Activated naive CD4-positive, alpha-beta T cell treated with anti-CD3 and anti-CD28 coated beads, Interleukin-2, amount 50 U/mL, for 72 hours (primary cell): ENCODE measurements at places on chromosomes 2 and 18. TPM values are rescaled to one million over a fixed set of nuclear protein-coding genes. Genes with fewer than 3 reads are reported as not detected.

ASB18 gene
- total RNA-seq = not detected

TUBA3E gene
- not detected for total RNA-seq

GRCh38 chr2:2655453-2656114, 324.5 kb upstream of the MYT1L start:
- no peak for DNase-seq

DNA sequence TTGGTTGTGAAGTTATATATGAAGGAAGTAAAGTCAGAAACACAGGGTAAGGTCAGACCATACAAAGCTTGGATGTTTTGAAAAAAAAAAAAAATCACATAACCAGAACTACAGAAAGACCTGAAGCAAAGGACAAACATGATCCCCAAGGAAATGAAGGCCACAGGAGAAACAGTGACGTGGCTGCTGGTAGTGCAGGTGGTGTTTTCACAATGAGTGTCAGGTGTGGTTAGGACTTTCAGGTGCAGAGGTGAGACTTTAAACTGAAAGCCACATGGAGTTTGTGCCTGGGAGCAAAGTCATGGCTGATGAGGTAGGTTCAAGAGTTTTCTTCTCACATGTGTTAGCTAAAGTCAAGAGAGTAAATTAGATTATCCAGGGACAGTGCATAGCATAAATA, 270.7 kb downstream of the PIEZO2 start:
- DNase-seq = no peak

- DNase-seq = no peak
Measured at GRCh38 chr2:144711630-144712549, 192.0 kb upstream of the ZEB2 start.

EPAS1 gene
- total RNA-seq = 6.5 TPM

DNA sequence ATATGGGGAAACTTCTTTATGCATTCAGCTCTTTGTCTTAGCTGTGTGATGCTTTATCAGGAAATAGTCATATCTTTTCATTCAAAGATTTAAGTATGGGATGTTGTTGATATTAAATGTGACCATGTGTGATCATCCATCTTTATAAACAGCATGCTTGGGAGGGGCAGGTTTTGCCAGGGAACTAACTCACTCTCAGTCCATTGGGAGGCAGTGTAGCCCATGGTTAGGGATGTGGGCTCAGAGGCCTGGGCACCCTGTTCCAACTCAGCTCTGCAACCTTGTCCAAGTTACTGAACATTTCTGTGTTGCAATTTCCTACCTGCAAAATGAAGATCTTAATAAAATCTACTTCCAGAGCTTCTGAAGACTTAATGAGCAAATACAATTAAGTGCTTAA, 92.0 kb upstream of the BCL2L11 start:
- DNase-seq = no peak

DTNA gene
- total RNA-seq = not detected

DNA sequence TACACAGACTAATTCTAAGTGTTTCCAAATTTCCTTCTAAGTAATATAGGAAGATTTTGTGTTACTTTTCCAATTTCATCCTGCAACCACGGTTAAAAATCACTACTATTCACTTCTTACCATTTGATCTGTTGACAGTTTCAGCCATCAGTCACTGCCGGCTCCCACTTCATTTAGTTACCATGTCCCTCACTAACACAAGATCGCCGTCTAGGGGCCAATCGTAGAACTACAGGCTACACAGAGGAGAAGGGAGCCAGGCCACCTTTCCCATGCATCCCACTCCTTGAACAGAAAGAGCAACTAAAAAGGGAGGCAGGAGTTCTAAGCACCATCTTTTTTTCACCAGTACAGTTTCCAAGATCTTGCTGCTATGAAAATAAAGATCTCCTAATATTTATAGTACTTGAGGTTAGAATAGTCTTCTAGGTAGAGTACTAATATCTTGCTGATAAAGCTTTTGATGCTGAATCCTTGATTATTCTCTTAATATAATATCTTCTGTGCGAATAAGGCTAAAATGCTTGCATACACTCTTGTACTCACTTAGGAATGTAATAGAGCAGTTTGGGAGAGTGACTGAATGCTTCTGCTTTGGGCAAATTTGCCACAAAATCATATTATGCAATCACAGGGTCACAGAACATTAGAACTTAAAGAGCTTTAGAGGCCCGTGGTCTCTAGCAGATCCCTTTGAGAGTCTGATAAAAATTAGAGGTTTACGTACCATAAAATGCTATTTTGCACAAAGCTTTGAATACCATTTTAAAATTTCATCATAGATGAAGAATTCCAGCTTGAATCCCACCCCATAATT, 39.5 kb upstream of the CYP1B1 start:
- DNase-seq = peak; percentile 87

DNA sequence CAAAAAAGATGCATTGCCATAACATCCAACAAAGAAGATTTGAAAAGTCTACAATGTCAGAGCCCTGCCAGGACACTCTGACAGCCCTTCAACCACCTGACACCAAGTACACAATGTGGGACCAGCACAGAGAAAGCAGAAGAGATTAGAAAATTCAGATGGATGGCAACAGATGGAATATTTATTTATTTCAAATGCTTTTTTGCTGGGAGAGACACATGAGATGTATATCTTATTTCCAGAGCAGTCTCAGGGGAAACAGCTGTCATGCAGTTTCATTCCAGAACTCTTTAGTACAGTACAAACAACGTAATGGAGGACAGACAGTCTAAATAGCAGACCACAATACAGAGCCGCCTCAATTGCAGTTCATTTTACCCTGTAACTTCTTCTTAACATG, 110.1 kb downstream of the MAIP1 start:
- no peak for DNase-seq

- DNase-seq = no peak
Measured at GRCh38 chr2:2039826-2040225, 291.2 kb downstream of the MYT1L start.

ST8SIA3 gene
- total RNA-seq = not detected

GRCh38 chr2:169525434-169525833, 15.9 kb downstream of the KLHL41 start:
- no peak for DNase-seq

DNA sequence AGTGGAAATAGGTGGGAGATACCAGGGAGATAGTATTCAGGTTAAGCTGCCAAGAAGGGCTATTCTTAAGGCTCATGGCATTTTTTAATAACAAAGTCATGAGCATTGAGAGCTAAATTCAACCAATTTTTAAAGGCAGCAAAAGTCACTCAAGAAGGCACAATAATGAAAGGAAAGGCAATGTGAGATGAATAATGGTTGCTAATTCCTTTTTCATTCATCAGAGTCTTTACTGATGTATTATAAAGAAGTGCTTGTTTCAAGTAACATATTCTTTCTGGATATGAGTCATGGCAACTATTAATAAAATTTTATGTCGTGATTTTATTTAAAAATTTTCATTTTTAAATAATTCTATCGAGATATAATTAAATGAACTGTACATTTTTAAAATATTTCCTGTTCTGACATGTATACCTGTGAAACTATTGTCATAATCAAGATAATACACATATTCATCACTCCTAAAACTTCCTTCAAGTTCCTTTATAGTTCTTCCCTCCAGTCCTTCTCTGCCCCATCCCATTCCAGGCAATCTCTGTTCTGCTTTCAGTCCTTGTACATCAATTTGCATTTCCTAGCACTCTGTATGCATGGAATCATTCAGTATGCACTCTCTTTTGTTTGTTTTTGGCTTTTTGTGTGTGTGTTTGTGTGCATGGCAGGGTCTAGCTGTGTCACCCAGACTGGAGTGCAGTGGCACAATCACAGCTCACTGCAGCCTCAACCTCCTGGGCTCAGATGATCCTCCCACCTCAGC, 40.8 kb downstream of the VWC2L start:
- DNase-seq = no peak

PXDN gene
- total RNA-seq = 0.32 TPM

DNA sequence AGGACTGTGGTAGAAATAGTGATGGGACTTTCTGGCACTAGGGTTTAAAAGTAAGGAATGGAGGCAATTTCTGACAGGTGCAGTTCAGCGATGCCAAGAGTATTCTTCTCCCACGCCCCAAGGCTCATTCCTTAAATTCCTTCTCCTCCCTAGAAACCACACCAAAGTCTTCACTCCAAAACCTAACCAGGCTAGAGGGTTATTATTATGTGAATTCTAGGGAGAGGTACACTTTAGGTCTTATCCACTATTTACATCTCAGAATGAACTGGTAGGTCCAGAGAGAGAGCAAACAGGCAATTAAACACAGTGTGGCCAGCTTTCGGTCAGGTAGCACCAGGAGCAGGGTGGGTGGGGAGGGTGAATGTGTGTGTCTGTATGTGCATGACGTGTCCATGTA, 11.4 kb downstream of the IL1F10 start:
- DNase-seq = no peak

GRCh38 chr2:231464576-231465540, 574 bp upstream of the NCL start:
- DNase-seq = peak; percentile 97

ANKRD30B gene
- total RNA-seq = not detected

CWC22 gene
- total RNA-seq = 23.4 TPM

DNA sequence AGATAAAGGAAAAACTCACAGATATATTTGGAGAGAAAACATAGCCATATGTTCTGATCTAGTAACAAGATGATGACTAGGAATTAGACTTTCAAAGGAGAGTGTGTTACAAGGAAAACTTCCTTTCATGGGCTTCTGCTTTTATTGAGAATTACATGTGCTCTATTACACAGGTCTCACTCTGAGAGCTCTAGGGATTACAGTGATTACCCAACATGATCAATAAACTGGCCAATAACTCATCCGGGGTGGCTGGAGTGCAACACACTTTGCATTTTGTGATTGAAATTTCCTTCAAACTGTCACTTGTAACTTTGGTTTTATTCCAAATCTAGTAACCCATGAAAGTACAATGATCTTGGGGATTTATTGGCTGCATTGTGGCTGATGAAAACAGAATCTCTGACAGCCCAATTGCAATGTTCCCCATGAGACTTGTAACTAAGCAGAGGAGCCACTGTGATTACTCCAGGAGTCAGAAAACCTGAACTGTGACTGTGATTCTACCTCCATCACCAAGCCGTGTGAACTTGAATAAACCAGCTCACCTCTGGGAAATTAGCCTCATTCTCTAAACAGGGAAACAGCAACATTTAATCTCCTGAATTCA, 40.2 kb upstream of the LRRC30 start:
- DNase-seq = no peak

GRCh38 chr2:22996911-22997310, 388.1 kb upstream of the KLHL29 start:
- no peak for DNase-seq

GRCh38 chr2:46798998-46799698, 116.5 kb downstream of the MCFD2 start:
- DNase-seq = no peak

DNA sequence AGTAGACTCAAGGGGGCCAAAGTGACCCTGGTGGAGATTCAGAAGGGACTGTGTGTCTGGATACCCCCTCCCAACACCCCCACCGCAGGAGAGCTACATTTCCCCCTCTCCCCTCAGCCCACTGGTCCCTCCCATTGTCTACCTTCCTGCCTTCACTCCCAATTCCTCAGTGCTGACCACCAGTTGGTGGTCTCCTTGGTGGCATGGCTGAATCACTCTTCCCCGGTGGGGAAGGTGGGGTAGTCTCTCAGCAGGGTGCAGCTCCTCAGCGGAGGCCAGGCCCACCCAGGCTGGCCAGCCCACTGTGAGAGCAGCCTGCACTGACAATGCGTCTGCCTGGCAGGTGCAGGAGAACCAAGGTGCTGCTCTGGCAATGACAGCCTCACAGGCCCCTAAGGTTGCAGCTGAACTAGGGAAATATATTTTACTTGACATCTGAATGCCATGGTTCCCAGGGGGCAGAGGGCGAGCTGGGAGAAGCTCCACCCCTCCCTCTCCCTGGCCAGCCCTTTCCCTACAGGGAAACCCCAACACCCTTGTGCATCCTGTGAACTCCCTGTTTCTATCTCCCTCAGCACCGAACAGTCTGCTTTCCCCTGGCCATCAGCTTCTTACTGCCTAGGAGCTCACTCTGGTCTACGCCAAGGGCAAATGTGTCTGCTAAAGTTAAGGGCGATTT, 62.6 kb upstream of the PAX8 start:
- no peak for DNase-seq

- no peak for DNase-seq
Measured at GRCh38 chr2:189570570-189571031, 10.0 kb downstream of the SLC40A1 start.

- peak; percentile 17 for DNase-seq
Measured at GRCh38 chr18:41906528-41907146, 48.4 kb upstream of the PIK3C3 start.

GRCh38 chr2:96250188-96250587, 15.6 kb downstream of the TMEM127 start:
- no peak for DNase-seq

BCL11A gene
- 0.25 TPM for total RNA-seq

DNA sequence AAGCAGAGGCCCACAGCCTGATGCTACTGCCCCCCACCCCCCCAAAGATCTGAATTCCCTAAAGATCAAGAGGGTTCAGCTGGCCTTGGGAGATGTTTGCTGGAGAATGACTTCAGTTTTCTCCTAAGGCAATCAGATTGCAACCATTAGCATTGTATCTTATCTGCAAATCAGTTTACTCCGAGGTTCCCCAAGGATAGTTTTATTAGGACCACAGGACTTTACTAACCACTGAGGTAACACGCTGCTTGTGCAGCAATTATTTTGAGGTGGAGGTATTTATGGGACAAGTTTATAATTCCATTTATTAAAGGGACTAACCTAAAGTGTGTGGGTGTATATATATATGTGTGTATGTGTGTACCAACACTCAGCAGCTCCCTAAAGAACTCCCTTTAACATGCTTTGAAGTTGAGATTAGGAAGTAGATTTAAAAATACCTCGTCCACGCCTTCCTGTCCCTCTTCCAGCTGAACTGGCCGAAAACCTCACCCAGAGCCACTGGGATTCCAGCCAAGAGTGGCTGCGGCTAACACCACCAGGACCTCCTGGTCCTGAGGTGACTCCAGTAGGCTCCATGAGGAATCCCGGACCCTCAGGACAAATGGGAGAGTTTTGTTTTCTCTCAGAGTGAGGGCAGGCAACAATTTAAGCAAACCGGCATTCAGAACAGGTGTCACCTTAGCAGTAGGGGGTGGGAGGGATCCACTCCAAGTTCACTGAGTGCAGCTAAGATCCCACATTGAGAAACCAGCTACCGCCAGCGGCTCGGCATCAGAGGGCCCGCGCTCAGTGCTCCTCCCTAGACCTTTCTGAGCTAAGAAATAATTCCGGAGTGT, 3.0 kb upstream of the DLX1 start:
- no peak for DNase-seq

COL4A4 gene
- not detected for total RNA-seq

LIMS1 gene
- total RNA-seq = 35.6 TPM

NGEF gene
- total RNA-seq = not detected

DPP4 gene
- 42.0 TPM for total RNA-seq
